ENCODE measurements at places on chromosomes 2 and 18.
A peak's percentile ranks its signal among the peaks of the same experiment; 100 is the strongest.

DNA sequence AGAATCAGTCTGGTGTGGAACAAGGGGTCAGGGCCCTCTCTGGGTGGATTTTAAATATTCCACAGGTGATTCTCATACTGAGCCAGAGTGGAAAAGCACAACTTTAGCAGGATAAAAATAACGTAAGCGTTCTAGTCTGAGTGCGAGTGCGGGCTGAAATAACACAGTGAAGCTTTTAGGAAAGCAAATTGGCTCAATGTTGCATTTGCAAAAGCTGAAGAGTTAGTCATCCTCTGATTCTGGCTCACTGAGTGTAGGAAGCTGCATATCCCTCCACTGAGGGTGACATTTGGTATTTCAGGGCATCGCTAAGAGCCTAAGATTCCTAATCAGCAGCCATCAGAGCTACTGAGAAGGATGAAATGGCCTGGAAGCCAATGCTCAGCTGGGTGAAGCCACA is 134.7 kb downstream of the RIF1 start:
- ATAC-seq, result no peak

- no peak for ATAC-seq
Measured at GRCh38 chr2:100571668-100572067, 8.9 kb downstream of the PDCL3 start.

GRCh38 chr2:174870787-174871186 is 106.5 kb upstream of the CHRNA1 start:
- no peak for ATAC-seq

DNA sequence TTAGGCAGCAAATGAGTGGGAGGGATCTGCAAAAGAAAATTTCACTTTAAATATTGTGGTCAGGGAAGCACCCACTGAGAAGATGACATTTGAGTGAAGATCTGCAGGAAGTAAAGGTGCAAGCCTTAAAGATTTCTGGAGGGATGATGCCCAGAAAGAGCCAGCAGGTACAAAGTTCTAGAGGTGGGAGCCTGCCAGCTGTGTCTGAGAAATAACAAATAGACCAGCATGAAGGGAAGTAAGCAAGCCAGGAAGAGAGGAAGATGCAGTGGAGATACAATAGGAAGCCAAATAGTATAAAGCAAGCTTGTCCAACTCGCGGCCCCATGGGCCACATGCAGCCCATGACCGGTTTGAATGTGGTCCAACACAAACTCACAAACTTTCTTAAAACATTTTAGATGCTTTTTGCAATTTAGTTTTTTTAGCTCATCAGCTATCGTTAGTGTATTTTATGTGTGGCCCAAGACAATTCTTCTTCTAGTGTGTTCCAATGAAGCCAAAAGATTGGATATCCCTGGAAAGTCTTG is 489.9 kb downstream of the DCC start:
- no peak for ATAC-seq

- ATAC-seq, result peak; percentile 88
Measured at GRCh38 chr18:61635901-61636528, 256.8 kb downstream of the RNF152 start.

DNA sequence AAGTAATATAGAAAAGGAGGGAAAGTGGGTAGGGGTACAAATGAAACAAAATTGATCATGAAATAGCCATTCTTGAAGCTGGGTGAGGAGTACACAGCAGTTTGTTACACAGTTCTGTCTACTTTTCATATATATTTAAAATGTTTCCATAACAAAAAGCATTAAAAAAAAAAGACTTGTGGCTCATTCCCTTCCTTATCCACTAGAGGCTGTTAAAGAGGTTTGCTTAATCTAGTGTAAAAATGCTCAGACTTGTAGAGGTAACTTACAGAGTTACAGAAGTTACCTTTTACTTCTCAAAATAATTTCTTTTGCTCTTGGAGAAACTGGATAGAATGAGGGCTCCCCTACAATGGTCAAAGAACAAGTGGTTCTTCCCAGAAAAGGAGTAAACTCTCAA is 8.1 kb upstream of the WIPF1 start:
- no peak for ATAC-seq

DNA sequence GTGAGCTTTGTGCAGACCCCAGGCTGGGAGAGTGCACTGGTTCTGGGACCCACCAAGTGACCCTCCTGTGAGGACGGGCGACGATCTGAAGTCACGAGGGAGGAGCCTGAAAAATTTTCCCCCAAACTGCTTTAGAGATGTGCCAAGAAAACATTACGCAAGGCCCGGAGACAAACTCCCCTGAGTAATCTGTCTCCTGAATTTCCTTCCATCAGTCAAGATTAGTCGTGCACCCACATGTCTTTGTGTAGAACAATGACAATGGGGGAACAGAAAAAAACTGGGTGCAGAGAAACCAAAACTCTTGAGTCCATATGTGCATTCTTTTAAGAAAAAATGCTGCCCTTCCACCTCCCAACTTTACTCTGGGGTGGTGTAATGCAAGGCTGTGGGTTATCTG is 12.6 kb upstream of the NCK2 start:
- peak; percentile 81 for ATAC-seq

GRCh38 chr18:3721771-3722648 is 272.0 kb downstream of the TGIF1 start:
- ATAC-seq, result no peak

DNA sequence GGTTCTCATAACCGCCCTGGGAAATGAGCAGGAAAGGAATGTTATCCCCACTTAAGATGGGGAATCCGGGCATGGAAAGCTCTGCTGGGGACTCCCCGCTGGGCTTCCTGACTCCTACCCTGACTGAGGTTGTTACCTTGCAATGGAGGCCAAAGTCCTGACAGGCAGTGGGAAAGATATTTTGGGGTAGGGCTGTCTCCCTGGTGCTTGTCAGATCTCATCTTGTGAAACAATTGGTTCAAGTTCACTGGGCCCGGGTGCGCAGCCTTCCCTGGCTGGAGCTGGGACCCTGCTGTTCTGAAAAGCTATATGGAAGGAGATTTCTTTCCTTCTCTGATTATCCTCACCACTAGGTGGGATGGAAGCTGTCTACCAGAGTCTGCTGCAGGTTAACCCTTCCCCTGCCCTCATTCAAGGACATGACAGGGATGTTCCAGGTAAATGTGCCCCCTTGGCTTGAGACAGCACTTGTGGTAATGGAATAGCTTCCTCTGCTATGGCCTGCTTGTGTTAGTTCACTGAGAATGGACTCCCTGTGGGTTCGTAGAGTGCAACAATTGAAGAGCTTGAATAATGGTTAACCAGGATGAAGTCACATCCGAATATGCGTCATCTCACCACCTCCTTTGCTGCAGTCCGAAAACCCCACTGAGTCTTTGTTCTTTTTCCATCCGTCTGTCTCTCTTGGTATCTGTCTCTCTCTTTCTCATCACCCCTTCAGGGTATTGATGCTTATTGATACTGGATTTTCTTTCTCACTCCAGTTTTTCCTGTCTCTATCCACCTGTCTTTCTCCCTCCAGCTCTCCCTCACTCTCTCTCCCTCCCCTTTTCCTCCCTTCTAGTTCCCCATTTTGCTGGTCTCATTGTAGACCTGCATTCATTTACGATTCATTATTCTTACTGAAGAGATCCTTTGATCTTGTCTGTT is 67.8 kb upstream of the EPAS1 start:
- no peak for ATAC-seq

DNA sequence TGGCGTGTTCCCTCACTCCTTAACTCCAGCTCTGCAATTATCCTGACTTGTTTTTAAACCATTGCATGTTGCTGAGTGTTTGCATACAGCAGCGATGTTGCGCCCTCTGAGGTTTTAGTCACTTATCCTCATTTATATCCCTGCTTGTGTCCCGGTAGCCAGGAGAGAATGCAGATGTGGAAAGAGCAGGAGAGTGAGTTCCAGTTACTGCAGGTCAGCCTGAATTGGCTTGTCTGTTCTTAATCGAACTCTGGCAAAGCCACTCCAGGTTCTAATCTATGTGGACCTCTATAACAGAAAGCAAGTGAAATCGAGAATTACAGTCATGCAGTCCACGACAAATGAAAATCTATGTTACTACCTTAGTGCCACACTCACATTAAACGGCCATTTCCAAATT is 295.1 kb upstream of the REV1 start:
- no peak for ATAC-seq

- ATAC-seq, result no peak
Measured at GRCh38 chr2:225779829-225780228, 380.3 kb downstream of the NYAP2 start.

- no peak for ATAC-seq
Measured at GRCh38 chr2:2791031-2791430, 460.0 kb upstream of the MYT1L start.

- no peak for ATAC-seq
Measured at GRCh38 chr18:58788470-58788869, 76.2 kb upstream of the ZNF532 start.

GRCh38 chr2:30652271-30652915 is 154.9 kb downstream of the CAPN13 start:
- no peak for ATAC-seq

DNA sequence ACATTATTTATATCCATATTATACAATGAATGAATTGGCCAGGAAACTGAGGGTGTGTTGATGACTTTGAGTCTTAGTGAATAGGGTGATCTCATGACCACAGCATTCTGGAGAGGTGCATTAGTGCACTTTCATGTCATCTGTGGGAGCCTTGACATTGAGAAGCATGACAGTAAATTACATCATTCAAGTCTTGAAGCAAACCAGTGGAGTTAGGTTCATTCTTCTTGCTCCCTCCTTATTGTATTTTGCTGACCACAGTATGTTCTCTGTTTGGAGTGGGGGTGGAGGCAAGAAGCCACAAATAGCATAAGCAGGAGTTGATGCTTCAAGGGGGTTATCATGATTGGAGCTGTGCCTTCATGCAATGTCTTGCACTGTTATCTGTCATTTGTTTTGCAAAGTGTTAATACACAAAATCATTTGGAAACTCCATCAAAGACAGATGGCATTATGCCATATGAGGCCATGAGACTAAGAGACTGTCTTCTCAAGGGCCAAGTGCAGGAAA is 680.2 kb downstream of the NYAP2 start:
- peak; percentile 98 for ATAC-seq

DNA sequence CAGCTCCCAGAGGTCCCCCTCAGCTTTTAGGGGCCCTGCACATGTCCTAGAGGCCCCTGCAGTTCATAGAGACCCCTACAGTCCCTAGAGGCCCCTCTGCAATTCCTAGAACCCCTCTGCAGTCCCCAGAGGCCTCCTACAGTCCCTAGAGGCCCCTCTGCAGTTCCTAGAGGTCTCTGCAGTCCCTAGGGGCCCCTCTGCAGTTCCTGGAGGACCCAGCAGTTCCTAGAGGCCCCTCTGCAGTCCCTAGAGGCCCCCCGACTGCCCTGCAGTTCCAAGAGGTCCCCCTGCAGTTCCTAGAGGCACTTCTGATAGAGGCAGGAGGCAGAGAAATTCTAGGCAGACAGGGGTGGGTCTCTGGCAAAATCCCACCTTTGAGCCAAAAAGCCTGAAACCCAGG is 35.4 kb downstream of the MC2R start:
- no peak for ATAC-seq

- no peak for ATAC-seq
Measured at GRCh38 chr2:80050246-80050645, 254.3 kb downstream of the LRRTM1 start.

DNA sequence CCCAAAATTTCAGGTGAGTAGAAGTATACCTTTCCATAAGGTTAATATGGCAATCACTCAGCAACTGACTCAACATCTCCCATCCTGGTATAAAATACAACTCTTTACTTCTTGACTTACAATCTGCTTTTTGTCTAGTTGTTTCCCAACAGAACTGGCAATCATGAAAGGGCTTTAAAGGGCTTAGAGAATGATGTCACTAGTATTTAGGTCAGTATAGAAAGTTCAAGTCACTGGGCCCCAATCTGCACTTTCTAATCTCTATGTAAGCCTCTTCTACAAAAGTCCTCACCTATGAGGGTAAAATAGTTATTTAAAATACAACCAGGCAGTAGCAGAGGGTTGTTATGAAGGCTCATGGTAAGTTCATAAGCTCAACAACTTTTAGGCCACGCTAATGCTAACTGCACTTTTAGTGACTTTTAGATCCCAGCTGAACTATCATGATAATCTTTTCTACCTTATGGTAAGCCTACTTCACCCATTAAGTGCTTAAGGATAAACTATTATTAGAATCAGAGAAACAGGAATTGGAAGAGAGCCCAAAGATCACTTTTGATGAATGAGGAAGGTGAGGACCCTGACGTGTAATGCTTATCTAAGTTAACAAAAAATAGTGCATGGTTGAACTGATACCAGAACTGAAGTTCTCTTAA is 79.6 kb downstream of the GORASP2 start:
- no peak for ATAC-seq

DNA sequence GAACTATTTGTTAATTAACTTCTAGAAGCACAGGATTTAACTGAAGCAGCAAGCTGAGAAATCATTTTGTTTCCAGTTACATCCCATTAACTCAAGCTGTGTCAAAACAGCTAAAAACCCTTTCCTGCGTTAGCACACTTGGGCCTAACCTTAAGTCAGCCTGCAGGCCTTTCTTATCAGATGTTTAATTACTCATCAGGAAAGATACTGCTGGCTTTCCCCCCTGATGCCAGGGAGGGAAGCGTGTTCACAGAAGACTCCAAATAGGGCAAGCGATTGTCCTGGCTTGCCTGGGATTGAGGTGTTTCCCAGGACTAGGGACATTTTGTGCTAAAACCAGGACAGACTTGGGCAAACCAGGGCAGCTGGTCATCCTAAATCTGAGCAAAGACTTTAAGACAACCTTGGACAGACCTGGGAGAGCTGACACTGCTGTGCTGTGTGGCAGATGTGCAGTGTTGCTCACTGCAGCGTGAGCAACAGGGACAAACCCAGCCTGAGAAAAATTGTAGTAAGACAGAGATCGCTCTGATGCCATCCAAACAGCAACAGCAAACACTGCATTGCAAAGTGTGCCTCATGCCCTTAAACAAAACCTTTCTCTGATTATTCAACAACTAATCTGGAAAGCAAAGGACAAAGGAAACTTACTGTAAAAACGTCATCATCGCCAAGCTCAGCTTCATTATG is 100.9 kb downstream of the SPRED2 start:
- ATAC-seq, result no peak

DNA sequence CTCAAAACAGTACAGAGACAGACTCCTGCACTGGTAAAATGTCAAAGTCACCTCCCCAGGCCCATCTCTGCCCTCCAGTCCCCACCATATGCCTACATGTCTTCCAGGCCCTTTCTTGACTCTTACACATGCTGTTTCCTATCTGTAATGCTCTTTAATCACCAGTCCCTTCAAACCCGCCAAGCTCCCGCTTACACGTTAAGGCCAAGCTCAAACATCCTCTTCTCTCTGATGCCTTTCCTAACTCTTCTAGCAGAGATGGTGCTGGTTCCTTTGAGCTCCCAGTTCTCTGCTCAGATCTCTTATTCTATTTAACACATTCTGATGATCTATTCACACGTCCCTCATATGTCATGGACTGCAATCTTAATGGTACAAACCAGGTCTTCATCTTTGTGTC is 5.0 kb downstream of the EVA1A start:
- no peak for ATAC-seq

DNA sequence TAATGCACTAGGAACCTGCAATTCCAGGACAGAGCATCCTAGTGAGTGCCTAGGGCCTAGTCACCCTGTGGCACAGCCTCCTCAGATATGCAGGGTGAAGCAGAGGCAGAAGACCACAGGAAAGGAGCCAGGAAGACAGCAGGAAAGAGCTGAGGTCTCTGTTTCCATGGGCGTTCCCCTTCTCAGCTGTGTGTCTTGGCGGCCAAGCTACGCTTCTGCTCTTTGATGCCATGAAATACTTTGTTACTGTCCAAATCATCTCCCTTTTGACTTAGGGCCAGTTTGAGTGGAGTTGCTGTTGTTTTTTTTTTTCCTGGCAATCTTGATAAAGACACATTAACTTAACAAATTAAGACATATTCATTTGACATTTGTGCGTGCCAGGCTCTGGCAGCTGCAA is 67.3 kb downstream of the APOB start:
- ATAC-seq, result no peak

GRCh38 chr2:163717515-163717914 is 18.3 kb downstream of the FIGN start:
- ATAC-seq, result no peak

Measured in esophagus mucosa (tissue), 1 donor.